Vagina (tissue), 2 donors: ENCODE measurements at places on chromosomes 12 and 14.

- no peak for DNase-seq
These were observed 29.7 kb upstream of the TMEM179 start for GRCh38 chr14:104634138-104634760.

DNA sequence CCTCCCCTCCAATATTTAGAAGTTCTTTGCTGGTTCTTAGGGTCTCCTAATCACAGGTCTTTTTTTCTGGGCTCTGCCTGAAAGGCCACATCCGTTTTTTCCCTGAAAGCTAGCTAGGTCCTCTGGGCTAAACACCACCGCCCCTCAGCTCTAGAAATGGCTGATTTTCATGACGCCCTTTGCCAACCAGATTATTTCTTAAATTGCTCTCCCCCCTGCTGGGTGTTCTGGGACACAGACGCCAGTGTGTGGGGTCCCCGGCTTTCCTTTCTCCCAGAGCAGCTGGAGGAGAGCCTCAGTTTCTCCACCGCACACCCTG lies 45.3 kb upstream of the ATP23 start:
- no peak for DNase-seq

DNA sequence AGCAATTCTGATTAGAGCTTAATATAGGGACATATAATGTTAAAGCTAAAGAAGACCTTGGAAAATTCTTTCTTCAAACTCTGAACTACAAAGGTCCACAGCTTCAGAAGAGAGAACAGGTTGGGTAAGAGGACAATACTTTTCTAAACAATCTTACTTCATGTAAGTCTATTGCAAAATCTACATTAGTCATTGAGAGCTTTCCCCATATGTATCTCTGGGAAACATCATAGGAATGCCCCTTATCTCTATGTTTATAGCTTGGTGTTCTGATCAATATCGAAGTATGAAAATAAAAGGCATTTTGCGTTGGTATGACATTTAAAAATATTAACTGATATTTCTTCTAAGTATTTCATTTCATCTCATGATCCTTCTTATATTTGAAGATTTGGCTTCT lies 962.6 kb downstream of the AACS start:
- no peak for DNase-seq

GRCh38 chr12:92437452-92437851 lies 265.3 kb upstream of the PLEKHG7 start:
- DNase-seq, result no peak

- no peak for DNase-seq
These were observed 23.5 kb downstream of the FAM222A start for GRCh38 chr12:109737126-109737525.

- no peak for DNase-seq
These were observed 67.0 kb upstream of the ARHGAP5 start for GRCh38 chr14:32009976-32010581.

DNA sequence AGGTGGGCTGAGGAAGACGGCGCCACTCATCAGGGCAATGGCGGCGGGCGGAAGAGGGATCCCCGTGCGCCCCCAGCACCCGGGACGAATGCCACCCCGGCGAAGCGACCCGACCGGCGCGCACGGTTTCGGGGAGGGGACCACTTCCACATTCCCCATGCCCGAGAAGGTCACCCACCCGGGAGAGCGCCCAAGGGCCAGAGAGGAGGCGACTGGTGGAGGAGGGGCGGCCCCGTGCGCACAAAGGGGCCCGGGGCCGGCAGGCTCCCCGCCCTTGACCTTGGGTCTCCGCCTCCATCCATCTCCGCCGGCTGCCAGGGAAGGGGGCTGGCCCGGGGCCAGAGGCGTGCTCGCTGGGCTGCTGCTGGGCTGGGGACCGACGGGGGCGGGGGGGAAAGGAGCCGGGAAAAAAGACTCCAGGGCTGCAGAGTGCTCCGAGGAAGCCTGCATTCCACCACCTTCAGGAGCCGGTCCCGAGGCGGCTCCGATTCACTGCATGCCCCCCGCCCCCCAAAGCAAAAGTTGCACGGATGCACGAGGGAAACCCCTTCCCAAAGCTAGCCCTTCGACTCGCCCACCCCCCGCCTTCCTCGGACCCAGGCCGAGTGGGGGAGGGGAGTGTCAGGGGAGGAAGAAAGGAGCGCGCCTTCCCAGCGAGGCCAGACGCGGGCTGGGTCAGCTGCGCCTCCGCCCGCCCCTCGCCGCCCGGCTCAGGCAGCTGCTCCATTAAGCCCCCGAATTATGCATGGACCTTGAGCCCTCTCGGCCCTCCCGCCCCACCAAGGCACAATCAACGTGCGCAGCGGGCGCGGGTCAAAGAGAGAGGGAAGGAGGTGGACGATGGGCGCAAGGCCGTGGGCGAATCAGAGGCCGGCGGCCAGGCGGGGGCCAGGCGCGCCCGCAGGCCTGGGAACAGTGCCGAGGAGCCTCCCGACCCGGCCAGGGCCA lies 26.2 kb downstream of the BCL11B start:
- no peak for DNase-seq

GRCh38 chr12:96187956-96188355 lies 6.2 kb upstream of the ELK3 start:
- DNase-seq, result no peak

GRCh38 chr12:119684711-119685369 lies 16.9 kb downstream of the PRKAB1 start:
- no peak for DNase-seq

DNA sequence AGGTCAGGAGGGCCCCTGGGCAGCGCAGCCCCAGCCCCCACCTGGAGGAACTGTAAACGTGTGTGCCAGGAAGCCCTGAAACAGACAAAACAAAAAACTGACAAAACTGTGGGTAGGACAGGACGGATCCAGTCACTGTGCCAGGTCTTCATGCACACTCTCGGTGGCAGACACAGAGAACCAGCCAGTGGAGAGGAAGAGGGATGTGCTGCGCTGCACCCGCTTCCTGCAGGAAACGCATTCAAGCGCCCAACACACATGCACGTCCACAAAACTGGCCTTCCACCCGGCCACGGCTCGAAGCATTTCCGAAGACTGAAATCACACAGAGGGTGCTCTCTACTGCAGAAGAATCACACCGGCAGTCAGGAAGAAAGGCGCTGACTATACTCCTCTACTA lies 16.9 kb downstream of the BRF1 start:
- no peak for DNase-seq

- no peak for DNase-seq
These were observed 23.5 kb upstream of the C12orf50 start for GRCh38 chr12:88052686-88053085.

DNA sequence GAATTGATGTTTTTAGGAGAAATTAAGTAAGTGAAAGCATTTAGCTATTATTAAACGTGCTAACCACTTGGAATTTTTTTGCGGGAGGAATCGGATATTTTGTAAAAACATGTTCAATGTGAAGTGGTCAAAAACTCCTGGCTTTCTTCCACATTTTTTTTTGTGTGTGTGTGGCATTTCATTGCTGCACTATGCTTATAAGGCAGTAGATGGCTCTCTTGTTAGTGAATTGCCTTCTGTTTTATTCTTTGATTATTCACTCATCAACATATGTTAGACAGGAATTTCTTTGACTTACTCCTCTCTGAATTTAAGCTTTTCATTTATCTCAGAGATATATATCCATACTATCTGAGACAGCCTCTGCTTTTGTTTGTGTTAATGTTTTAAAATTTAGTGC lies 71.3 kb downstream of the DERA start:
- no peak for DNase-seq

DNA sequence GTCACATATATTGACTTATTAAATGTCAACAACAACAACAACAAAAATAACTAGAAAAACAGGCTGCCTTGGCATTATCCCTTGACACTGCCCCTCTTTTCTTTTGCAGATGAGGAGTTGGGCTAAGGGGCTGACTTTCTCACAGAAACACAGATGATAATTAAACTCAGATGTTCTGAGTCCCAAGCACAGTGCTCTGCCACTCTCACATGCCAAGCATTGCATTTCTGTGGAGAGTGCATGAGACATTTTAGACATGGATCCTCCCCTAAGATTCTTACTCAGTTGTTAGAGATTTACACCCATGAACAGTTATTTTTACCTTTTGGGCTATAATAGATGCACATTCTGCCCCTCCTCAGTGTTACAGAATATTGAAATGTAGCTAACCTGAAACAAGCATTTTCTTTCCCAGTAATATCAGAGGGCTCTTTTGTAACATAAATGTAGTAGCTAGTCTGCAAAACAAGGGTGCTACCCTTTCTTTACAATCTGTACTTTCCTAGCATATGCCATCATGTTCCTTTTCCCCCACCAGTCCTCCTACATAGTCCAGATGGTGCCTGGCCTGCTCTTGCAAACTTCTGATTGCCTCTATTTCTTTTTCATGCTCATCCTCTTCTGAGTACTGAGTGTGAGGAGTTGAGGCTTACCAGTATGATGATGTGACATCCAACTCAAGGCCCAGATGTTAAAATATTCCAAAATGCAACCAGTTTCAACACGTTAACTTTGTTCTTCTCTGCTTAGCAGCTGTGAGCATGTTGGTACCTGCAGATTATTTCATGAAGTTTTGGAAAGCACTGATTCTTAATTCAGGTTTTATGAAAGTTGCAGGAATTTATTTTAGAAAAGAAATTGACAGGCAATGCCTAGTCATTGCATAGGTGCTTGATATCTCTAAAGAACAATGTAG lies 125.0 kb upstream of the ATP2B1 start:
- no peak for DNase-seq

- no peak for DNase-seq
These were observed 11.1 kb downstream of the PTGES3 start for GRCh38 chr12:56676851-56677580.

- no peak for DNase-seq
These were observed 12.6 kb downstream of the GPRC5A start for GRCh38 chr12:12903642-12904609.

DNA sequence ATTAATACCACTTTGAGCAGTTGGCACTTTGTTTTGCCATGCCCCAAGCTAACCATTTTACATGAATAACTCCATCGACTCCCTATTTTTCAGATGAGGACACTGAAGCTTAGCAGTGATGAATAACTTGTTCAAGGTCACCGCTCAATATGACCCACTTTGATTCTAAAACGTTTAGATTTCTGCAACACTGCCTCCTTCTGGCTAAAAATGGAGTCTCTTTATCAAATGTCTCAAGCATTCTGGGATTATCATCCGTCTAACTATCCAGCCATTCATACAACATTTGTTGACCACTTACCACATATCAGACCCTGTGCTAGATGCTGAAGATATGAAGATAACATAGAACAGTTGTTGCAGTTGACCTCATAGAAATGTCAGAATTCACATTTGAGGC lies 298.0 kb downstream of the PPFIA2 start:
- DNase-seq, result no peak

GRCh38 chr12:92552412-92553108 lies 150.2 kb upstream of the PLEKHG7 start:
- DNase-seq, result no peak

- DNase-seq, result no peak
These were observed 269.7 kb downstream of the RAD51B start for GRCh38 chr14:68089146-68089731.

- no peak for DNase-seq
These were observed 175.5 kb downstream of the MED13L start for GRCh38 chr12:116101991-116102390.

GRCh38 chr12:109625749-109626377 lies 52.3 kb downstream of the MVK start:
- DNase-seq, result no peak

GRCh38 chr14:89244720-89245119 lies 172.3 kb downstream of the FOXN3 start:
- no peak for DNase-seq

- DNase-seq, result no peak
These were observed at the start of gene FAM181A for GRCh38 chr14:93926873-93927799. TSS of gene FAM181A (plus strand) at chr14:93927344. CDS start at chr14:93928286, 942 bp downstream.

GRCh38 chr12:59859171-59859510 lies 263.3 kb downstream of the SLC16A7 start:
- DNase-seq, result no peak

DNA sequence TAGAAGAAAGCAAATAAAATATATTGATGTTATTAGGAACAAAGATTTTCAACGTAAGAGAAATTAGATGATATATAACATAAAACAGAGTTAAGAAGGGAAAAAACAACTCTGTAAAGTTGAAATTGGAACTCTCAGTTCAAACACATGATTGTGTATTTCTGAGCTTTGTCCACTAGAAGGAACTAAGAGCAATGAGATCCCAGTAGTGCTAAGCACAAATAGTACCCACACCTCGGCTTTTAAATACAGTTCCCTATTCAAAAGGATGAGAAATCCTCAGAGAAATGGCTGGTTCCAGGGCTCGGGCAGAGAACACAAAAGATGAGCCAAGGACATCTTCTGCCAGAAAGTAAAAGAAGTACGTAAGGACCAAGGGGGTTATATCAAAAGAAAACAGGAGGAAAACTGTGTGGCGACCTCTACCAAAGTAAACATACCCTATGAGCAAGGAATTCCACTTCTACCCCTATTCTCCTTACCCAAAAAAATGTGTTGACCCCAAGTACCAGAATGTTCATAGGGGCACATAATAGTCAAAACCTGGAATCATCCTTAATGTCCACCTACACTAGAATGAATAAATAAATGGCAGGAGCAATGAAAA lies 96.6 kb downstream of the SPTSSA start:
- no peak for DNase-seq

DNA sequence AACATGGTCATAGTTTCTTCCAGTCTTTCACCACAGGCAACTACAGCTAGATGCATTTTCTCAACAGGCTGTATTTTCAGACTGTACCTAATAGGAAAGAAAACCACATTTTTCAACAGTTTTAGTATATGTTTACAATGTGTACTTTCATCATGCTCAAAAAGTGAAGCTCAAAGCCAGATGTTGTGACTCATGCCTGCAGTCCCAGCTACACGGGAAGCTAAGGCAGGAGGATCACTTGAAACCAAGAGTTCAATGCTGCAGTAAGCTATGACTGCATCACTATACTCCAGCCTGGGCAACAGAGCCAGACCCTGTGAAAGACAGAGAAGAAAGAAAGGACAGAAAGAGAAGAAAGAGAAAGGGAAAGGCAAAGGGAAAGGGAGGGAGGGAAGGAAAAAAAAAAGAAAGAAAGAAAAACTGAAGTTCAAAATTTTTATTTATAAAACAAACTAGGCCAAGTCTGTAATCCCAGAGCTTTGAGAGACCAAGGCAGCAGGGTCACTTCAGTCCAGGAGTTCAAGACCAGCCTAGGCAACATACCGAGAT lies 25.5 kb downstream of the GXYLT1 start:
- DNase-seq, result no peak

GRCh38 chr12:96907671-96908422 lies 790 bp downstream of the NEDD1 start:
- no peak for DNase-seq

DNA sequence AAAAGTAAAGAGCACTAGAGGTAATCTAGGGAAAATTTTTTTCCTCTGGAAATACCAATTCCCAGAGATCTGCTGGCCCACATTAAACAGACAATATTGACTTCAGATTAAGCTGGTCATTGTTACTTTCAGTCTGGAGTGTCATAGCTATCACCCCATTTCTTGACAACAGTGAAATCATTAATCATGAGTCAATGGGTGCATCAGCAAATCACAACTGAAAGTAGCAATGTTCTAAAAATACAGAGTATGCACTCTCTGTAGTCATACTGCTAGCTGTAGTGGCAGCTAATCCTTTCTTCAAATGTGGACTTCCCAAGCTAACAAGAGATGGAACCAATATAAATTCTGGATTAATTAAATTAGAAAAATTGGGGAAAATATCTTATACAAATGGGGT lies 129.9 kb downstream of the CPNE8 start:
- DNase-seq, result no peak

DNA sequence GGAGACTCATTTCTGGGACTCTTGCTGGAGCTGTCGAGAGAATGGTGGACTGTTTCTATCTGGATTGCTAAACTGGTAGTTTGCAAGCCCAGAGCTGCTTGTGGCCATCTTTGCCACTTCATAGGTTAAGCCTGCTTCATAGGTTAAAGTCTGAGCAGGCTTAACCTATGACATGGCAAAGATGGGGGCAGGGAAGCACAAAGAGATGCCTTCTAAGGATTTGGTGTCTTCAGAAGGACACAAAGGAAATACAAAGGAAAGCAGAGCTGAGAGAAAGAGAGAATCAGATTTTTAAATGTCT lies 78.4 kb upstream of the MAX start:
- DNase-seq, result no peak
